Activated CD8-positive, alpha-beta memory T cell treated with anti-CD3 and anti-CD28 coated beads for 1 hour (primary cell): ENCODE measurements at places on chromosomes 1 and 21.

- no peak for DNase-seq
Observed at GRCh38 chr1:98056781-98057180, 135.9 kb upstream of the DPYD start.

DNA sequence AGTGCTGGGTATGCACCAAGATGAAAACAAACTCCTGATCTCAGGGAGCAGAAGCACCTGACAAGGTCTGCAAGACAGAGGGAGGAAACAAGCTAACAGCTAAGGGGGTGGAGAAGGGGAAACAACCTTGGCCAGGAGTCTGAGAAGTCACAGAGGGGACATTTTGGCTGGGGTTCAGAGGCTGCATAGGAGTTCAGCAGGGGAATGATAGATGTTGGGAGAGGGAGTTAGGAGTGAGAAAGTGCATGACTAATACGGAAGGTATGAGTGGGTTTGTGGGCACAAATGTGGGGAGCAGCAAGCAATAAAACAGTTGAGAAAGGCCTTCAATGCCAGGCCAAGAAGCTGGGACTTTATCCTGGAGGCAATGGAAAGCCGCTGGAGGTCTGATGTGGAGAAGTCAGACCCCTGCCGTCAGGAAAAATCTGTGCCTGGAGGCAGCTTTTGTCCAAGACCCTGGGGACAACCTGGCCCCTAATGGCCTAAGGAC is 16.4 kb downstream of the EPHA2 start:
- DNase-seq, result no peak

DNA sequence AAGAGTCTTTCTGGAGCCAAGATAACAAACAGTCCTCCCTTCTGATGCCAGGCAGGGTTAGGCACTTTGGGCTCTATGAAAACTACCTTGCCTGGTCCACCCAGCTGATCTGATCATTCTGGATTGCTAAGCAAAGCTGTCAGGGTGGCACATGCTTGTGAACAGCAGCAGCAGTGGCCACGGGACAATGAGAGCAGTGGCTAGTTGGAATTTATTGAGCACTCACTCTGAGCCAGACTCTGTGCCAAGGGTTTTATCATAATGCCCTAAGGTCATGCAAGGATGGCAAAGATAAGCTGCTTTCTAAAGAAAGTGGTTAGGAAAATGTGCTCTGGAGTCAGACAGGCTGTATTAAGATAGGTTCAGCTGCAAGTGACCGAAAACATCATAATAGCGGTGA is 390.4 kb upstream of the VAMP3 start:
- DNase-seq, result no peak

- no peak for DNase-seq
Observed at GRCh38 chr1:62423580-62424242, 13.1 kb upstream of the USP1 start.

- DNase-seq, result no peak
Observed at GRCh38 chr1:204075139-204075521, 2.2 kb downstream of the SOX13 start.

DNA sequence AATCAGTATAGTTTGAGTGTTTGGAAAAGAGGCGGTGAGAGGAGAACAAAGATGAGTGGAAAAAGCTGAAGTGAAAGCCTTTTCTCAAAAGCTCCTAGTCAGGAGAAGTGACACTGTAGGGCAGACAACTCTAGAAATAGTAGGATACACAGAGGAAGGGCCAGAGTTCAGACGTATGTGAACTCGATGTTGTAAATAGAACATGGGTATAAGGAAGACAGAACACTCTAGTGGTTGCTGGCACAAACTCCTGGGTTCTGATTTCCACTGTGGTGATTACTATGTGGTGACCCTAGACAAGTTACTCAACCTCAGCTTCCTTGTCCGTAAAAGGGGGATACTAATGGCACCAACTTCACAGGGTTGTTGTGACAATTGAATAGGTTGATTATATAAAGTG is 30.2 kb upstream of the MGST3 start:
- no peak for DNase-seq

DNA sequence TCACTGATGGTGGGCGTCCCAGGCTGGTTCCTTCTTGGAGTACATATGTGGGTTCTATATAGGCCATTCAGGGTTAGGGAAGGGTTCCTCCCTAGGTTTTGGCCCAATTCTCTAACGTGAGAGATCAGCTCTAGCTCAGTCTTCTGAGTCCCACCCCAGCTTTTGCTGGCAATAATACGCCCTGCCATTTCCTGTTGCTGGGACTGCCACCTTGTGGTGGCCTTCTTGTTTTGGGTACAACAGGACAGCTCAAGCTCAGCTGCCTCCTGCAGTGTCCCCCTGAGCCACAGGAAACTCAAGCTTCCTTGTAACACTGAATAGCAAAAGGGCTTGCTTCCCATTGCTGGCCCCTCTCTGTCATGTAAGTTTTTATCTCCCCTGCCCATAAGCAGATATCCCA is 77.8 kb downstream of the BACH1 start:
- DNase-seq, result peak; percentile 16

- no peak for DNase-seq
Observed at GRCh38 chr21:45390121-45390751, 14.7 kb upstream of the COL18A1 start.

- DNase-seq, result no peak
Observed at GRCh38 chr1:145997718-145998023, 1.3 kb upstream of the TXNIP start.

DNA sequence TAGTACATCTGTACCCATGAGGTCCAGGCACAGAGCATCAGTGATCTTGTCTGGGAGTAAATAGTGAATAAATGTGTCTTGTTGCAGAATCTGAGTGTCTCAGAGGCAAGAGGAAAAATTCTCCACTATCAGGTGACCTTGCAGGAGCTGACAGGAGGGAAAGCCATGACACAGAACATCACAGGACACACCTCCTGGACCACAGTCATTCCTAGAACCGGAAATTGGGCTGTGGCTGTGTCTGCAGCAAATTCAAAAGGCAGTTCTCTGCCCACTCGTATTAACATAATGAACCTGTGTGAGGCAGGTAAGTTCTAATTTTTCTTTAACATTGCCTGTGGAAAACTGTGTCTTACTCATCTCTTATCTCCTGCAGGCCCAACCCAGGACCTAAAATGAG is 43.1 kb downstream of the IL12RB2 start:
- no peak for DNase-seq

GRCh38 chr1:220219865-220220698 is 52.2 kb downstream of the RAB3GAP2 start:
- DNase-seq, result no peak

- DNase-seq, result no peak
Observed at GRCh38 chr1:219805191-219805590, 123.2 kb downstream of the SLC30A10 start.

DNA sequence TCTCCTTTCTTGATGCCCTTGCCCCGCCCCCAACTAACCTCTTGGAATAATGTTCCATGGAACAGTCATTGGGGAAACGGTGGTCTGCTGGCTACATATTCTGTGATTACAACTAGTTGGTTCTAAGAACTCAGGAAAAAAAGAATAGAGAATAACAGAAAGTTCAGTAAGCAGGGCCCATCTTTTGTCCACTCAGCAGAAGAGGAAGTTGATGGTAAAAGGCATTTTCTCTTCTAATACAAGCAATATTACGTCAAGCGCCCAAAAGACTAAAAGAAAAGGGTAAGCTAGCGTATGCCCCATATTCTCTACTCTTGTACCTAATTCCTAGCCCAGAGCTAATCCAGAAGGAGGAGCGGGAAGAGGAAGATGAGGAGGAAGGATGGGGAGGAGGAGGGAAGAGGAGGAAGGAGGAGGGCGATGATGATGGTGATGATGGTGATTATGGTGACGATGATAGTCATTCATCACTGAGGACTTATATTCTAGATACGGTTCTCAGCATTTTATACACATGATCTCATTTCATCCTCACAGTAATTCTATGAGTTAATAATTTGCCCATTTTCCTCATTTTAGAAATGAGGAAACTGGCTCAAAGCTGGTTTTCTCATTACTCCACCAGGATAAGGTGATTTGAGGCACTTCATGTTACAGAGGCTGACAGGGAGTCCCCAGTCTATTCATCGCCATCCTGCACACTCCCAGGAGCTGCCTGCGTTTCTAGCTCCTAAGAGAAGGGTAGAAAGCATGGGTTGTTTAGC is 76.6 kb upstream of the EFHD2 start:
- no peak for DNase-seq

GRCh38 chr1:1402072-1402900 is 3.2 kb upstream of the CCNL2 start:
- DNase-seq, result no peak

DNA sequence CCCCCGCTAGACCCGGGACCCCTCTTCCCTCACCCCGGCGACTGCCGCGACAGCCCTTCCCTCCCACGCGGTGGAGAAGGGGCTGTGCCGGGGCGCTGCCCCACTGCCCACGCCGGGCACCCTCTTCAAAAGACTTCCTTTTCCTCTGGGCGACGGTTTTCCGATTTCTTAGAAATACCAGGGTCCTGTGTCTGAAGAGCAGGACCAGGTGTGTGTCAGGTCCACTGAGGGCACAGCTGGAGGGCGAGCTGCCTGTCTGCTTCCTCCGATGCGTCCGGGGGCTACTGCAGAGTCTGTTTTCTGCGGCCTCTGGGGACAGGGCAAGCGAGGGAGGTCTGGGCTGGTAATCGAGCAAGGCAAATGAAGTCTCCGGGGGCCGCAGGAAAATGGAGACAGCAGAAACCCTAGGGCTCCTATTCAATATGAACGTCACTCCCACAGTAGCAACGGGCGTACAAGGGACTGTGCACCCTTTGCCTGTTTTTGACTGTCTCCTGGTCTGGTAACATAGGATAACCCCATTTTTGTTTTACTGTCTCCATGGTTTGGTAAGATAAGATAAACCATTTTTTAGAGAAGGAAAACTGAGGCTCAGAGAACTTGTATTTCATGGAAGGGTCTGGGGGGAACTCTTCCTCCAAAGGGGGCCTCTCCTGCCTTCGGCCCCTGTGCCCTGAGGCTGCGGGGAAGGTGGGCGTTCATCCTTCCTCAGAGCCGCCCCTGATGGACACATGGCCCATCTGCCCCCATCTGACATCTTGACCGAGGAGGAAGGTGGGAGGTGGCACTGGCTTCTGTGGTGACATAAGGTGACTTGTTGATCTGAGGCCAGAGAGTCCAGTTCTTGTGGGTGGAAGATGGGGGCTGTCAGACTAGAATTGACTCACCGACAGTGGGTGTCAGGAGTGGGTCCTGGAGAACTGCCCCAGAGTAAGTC is 970 bp downstream of the TNFRSF1B start:
- DNase-seq, result no peak

- no peak for DNase-seq
Observed at GRCh38 chr1:55326496-55327243, 111.5 kb upstream of the USP24 start.

GRCh38 chr1:188906921-188907641 is 1570.6 kb downstream of the BRINP3 start:
- DNase-seq, result no peak

- DNase-seq, result no peak
Observed at GRCh38 chr1:30088594-30088993, 634.8 kb downstream of the MATN1 start.

DNA sequence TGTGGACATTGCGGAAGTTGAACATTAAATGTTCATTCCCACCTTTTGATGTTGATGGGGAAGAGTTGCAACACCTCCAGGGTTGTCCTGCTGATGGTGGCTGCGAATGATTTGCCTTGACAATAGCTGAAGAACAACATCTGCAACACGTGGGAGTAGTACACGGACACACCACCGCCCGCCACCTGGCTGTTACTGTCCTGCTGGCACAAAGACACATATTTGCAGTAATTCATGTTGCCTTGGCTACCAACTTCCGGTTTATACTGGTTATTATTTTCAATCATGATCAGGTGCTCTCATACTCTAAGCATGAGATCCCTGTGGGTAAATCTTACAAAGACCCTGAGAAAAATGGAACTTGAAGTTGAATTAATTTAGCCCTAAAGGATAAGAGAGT is 55.2 kb downstream of the UBR4 start:
- DNase-seq, result no peak

GRCh38 chr21:31898933-31899630 is 26.3 kb downstream of the HUNK start:
- no peak for DNase-seq

DNA sequence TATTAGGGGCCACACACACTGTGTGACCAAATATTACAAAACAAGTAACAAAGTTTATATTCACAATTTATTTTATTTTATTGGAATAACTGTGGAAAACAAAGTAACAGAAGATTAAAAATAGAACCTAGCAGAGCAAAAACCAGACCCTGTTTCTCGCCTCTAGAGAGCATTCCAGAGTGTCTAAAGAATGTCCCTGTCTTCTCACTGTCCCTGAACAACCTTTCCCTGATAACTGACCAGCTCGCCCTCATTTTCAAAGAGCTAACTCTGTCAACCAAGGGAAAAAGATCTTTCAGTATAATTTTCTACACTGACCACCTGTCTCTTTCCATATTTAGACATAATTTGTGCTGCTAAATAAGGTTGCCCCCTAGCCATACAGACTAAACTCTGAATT is 646.9 kb downstream of the USP25 start:
- no peak for DNase-seq

DNA sequence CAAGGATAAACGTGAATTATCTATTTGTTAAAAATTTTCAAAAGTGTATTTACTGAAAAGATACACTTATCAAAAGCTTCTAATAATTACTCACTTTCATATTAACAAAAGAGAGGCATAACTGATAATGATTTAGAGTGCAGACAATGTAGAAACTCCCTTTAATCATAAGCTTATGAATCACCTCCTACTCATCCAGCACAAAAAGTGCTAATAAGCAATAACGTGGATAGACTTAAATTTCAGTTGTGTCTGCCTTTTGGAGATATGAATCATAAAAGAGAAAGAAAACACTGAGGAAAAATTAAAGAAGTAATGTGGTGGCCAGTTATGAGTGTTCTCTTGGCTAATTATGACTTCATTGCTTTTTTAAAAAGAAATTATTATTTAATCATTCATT is 827.6 kb upstream of the B3GALT2 start:
- DNase-seq, result no peak

- no peak for DNase-seq
Observed at GRCh38 chr1:78070758-78071157, 25.0 kb downstream of the GIPC2 start.

GRCh38 chr1:182189535-182190066 is 128.1 kb upstream of the ZNF648 start:
- DNase-seq, result no peak

GRCh38 chr1:168396940-168397684 is 116.4 kb downstream of the TBX19 start:
- no peak for DNase-seq
